ENCODE measurements at places on chromosomes 4 and X. TPM values are rescaled to one million over a fixed set of nuclear protein-coding genes. Genes with fewer than 3 reads are reported as not detected.

- no peak for DNase-seq
These were observed 67.4 kb upstream of the INPP4B start for GRCh38 chr4:142913461-142914030.

GRCh38 chrX:69951753-69952152 is 98.0 kb downstream of the AWAT2 start:
- DNase-seq = no peak

DNA sequence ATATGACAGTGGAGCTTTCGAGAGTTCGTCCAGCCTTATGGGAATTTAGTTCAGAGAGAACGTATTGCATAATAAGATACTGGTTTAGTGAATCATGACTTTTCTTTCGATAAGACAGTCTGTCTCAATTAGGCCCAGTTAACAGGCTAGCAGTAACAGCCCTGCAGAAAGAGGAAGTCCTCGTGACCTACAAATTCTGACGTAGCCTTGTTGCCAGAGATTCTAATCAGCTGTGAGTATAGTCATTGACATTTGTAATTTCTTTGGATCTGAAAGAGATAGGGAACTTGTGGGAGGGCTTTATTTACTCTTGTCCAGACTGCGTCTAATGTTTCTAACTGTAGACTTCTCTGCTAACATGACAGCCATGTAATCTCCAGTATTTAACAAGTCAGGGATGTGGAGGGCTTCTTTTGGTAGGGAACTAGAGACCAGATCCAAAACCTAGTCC is 15.8 kb downstream of the ART3 start:
- no peak for DNase-seq

OCIAD1 gene
- polyA plus RNA-seq = 163 TPM
